ENCODE measurements at places on chromosomes 1 and 21.
A peak's percentile ranks its signal among the peaks of the same experiment; 100 is the strongest.

GRCh38 chr1:68301471-68302001 is 69.2 kb upstream of the WLS start:
- no peak for DNase-seq

- no peak for DNase-seq
Measured at GRCh38 chr1:243930822-243931671, 81.0 kb upstream of the AKT3 start.

- DNase-seq = peak; percentile 38
Measured at GRCh38 chr1:2451741-2452140, 24.3 kb upstream of the PLCH2 start.

- DNase-seq = peak; percentile 95
Measured at GRCh38 chr1:16605532-16606505, 7.5 kb downstream of the NBPF1 start.

DNA sequence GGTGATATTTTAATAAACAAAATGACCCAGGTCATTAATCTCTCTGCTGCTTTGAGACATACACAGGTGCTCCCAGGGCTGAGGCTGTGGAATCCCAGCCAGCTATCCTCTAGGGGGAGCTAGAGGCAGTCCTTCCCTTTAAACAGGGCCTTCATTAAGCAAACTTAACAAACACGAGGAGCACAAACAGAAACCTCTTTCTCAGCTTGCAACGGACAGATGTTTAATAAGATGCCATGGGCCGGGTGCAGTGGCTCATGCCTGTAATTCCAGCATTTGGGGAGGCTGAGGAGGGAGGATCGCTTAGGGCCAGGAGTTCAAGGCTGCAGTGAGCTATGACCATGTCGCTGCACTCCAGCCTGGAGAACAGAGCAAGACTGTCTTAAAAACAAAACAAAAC is 106.7 kb downstream of the HIVEP3 start:
- DNase-seq = peak; percentile 92

DNA sequence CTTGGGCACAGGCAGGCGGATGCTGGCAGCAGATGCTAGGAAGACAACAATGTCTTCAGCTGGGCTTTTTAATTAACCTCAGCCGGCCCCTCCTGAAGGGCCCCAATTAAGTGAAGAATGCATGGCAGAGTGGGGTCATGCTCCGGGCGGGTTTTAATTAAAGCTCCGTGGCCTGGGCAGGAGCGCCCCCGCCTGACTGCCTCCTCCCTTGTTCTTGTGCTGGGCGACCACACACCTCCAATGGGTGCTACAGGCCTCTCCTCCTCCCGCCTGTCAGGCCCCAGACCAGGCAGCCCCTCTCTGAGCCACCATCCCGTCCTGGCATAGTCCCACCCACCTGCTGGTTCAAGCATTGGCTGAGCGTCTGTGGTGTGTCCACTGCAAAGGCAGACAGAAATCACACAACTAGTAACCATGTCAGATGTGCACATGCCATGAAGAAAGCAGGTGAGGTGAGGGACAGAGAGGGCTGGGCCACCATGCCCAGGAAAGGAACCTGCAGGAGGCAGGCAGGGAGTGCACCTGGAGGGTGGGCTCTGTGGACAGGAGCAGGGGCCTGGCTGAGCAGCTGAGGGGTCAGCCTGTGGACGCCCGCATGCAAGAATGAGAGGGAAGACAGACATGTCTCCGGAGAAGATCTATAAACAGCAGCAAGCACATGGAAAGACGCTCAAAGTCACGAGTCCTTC is 8.5 kb upstream of the ARF1 start:
- DNase-seq = no peak

- DNase-seq = no peak
Measured at GRCh38 chr1:244957525-244957924, 93.2 kb upstream of the HNRNPU start.

DNA sequence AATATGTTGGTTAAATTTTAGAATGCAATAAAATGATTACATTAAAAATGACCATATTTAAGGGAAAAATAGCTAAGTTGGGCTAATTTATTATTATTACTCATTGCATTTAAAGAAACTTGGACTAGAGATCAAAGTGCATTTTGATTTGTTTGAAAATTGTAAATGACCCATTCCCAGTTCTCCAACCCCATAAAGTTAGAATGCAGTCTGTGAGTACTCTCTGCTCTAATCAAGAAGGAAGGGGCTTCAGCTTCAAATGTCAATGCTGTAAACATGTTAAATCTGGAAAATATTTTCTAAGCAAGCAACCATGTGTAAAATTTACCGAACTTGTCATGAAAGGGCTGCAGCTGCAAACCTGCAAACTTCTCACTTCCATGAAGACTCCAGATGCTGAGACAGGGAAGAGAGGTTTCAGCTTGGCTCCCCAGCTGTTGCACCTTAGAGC is 232.7 kb downstream of the TTLL7 start:
- no peak for DNase-seq

DNA sequence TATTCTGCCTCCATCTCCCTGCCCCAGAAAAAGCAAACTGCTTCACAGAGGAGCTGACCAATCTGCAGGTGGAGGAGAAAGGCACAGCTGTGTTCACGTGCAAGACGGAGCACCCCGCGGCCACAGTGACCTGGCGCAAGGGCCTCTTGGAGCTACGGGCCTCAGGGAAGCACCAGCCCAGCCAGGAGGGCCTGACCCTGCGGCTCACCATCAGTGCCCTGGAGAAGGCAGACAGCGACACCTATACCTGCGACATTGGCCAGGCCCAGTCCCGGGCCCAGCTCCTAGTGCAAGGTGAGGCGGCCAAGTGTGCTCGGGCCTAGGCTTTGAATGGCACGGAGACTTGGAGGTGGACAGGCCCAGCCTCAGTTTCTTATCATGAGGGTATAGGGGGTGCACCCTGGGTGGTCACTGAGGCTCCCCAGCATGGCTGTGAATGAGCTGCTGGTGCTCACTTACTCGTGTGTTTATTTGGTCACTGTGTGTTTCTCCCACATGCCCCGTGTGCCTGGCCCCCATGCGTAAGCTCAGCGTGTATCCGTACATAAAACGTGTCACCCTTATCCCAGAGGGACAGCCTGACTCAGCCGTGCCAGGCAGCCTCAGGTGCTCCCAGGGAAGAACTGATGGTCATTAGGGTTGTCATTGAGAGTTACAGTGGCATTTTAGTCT is 75.8 kb downstream of the OBSCN start:
- DNase-seq = no peak

- no peak for DNase-seq
Measured at GRCh38 chr1:5477716-5478115, 514.5 kb downstream of the NPHP4 start.

GRCh38 chr1:19445417-19446342 is 39.7 kb downstream of the CAPZB start:
- DNase-seq = no peak

GRCh38 chr1:96971849-96972602 is 250.4 kb downstream of the PTBP2 start:
- DNase-seq = no peak

DNA sequence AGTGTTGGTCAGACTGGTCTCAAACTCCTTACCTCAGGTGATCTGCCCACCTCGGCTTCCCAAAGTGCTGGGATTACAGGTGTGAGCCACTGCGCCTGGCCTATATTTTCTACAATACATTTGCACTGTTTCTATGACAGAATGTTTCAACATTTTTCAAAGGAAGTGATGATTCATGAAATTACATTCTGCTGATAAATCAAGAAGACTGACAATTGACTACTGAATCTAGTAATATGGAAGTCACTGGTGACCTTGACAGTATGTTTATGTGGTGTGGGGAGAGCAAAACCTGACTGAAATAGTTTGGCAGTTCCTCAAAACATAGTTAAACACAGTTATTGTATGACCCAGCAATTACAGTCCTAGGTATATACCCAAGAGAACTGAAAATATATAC is 18.1 kb downstream of the LRIF1 start:
- DNase-seq = no peak
